ENCODE measurements at places on chromosomes 3 and 15.

DNA sequence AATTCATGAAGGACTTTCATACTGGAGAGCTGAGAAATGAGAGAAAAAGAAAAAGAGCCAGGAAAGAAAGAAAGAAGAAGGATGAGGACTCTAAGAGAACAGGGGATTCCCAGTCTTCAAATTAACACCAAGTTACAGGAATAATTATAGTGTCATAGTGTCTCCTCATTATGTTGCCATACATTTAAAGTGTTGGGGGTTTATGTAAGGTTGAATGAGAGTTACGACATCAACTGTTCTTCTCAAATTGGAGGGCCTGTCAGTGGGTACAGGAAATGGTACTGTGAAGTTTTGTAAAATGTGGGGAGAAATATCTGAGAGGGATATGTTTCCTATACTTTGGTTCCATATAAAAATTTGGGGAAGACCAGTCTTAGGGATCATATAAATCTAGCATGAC is 12.3 kb upstream of the CD200 start:
- DNase-seq = no peak

- DNase-seq = no peak
Observed at GRCh38 chr15:79434361-79434760, 2.2 kb downstream of the MINAR1 start.

GRCh38 chr3:18660059-18660458 is 234.9 kb upstream of the SATB1 start:
- DNase-seq = no peak

DNA sequence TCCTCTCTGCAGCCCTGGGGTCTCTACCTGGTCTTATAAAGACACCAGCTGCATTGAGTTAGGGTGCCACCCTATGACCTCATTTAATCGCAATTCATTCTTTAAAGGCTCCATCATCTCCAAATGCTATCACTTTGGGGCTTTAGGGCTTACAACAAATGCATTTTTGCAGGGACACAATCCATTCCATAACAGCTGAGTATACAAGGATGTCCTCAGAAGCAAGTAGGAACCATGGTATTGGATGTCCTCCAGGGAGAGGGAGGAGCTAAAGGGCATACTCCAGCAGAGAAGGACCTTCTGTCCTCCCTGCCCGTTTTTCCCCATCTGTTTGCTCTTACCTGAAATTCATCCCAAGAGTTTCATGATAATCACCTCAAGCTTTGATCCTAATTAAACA is 30.3 kb downstream of the UMPS start:
- no peak for DNase-seq

DNA sequence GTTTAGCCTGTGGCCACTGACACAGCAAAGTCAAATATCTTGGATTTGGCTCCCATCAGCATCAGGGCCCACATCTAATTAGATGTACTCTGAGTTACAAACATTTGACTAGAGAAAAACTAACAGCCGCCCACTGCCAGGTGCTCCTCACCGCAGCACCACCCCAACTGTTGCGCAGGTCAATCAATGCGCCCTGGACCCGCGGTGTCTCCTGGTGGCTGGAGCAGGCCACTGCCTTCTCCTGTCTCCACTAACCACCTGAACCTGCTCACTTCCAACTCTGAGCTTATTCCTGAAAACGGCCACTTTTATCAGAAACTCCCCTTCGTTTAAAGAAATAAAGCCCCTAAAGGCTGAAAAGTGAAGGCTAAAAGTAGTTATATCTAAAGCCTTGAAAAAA is 4.3 kb downstream of the RIOX2 start:
- DNase-seq = no peak

DNA sequence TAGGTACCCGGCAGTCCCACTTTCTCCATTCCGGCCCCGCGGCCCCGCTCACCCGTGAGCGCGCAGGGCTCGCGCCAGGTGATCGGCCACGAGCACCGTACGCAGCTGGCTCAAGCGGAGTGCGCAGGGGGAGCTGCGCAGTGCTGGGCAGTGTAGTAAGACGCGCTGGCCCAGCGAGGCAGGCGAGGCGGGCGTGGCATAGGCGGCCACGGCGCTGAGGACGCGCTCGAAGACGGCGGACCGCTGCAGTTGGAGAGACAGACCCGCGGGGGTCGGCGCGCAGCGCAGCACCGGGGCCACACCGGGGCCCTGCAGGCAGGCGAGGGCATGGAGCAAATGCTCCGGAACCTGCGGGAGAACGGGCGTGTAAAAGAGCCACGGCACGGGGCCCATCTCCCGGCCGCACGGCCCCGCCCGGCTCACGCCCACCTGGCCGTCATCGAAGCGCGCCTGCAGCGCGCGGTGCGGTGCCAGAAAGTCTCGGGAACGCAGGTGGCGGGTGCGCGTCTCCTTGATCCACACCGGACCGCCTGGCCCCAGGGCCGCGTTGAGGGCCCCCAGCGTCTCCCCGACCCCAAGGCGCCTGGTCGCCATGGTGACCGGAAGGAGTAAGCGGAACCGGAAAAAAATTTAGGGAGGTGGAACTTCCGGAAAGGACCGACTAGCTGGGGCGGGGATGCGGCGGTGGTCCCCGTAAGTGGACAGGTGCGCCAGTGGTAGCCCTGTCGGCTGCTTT is at the start of gene DALRD3:
DALRD3 (minus strand) TSS at position 610 of the 736 bp plus-strand sequence; CDS start at position 594, 16 bp downstream.
- peak; percentile 59 for DNase-seq

GRCh38 chr3:184200825-184201224 is 14.8 kb downstream of the ABCF3 start:
- no peak for DNase-seq

DNA sequence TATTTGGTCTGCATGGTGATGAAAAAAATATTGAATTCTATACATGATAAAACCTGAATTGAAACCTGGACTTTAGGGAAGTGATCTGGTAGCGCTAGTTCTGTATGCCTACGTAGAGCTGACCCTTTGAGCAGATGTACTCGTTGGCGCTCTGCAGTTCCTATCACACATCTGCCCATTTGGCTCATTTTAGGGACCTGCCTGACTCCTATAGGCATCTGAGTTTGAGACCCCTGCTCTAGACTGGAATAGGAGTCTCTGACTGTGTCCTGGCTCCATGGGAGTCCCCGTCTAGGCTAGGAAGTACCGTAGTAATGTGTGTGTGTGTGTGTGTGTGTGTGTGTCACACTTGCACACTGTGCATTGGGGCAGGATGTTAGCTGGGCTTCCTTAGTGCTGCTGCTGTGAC is 21.2 kb downstream of the STARD5 start:
- no peak for DNase-seq

DNA sequence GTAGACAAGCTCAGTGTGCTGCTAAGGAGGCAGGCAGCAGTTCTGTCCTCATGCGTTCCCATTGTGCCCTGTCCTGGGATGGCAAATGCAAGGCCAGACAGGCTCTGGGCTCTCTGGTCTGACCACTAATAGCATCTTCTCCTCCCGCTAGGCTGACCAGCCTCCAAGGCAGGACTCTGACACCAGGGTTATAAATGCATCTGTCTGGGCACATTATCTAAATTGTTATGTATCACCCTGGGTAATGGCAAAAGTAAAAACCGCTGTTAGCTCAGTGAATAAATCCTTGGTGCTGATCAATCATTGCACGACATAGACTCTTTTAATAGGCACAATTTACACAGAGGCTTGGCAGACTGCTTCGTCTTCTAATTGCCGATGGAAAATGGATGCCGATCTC is 85.6 kb downstream of the CLSTN2 start:
- DNase-seq = no peak

DNA sequence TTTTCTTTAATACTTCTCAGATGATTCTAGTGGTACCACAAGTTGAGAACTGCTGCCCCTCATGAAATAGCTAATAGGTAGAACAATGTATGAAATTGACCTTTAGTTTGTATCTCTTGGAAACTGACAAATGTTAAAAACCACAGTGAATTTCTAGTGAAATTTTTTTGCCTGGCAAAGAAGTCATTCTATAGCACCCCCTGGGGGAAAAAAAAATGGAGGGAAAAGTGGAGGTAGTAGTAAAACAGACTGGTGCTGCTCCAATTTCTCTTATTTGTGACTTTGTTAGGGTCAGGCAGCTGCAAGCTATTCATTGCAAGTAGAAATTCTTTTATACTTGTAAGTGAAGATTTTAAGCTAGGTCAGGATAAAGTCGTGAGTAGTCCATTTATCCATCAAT is 605.0 kb downstream of the NLGN1 start:
- DNase-seq = no peak

DNA sequence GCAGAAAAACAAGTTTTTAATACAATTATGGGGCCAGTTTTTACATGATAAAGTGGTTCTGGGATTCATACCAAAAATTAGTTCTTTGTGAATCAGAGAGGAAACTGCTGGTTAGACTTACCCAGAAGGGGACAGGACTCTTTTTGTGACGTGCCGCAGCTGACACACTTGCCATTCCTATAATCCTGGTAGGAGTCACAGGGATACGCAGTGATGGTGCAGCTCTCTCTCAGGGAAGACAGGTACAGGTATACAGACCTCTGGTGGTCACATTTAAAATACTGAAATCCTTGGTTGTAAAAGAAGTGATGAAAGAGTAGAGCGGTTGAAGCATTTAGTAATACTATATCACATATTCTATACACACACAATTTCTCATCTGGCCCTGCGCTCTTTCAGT is 20.2 kb upstream of the TMEM41A start:
- DNase-seq = no peak

DNA sequence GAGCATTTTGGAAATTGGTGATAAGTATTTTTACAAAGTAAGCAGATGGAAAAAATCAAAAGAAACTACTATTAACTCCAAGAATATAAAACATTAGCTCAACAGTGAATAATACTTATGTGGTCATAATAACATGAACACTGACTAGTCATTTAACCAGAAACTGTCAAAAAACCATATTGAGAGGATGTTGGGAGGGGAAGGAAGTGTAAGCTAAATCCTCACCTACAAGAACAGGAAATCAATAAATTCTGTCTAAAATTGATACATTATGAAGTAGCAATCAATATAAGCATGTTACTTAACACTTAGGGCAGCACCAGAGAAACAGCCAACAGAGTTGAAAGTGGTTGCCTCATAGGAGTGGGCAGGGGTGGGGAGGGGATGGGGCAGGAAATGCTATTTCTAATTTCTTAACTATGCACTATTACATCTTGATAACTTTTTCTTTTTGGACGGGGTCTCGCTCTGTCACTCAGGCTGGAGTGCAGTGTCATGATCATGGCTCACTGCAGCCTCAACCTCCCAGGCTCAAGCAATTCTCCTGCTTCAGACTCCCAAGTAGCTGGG is 41.7 kb downstream of the CCR3 start:
- peak; percentile 56 for DNase-seq

GRCh38 chr3:102481050-102481449 is 46.2 kb downstream of the ZPLD1 start:
- DNase-seq = no peak

GRCh38 chr3:126064627-126065258 is 19.2 kb downstream of the SLC41A3 start:
- DNase-seq = no peak

DNA sequence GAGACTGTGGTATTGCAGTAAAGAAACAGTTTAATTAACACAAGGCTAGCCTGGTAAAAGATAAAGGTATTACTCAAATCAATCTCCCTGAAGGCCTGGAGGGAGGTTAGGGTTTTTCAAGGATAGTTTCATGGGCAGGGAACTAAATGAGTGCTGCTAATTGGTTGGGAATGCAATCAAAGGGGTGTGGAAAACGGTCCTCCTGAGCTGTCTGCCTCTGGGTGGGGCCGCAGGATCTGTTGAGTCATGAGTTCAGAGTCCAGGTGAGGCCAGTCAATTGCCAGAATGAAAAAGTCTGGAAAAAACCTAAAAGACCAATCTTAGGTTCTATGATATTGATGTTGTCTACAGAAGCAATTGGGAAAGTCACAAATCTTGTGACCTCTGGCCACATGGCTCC is 293.2 kb downstream of the MCTP2 start:
- no peak for DNase-seq

GRCh38 chr3:156617145-156617544 is 57.2 kb upstream of the TIPARP start:
- DNase-seq = no peak

DNA sequence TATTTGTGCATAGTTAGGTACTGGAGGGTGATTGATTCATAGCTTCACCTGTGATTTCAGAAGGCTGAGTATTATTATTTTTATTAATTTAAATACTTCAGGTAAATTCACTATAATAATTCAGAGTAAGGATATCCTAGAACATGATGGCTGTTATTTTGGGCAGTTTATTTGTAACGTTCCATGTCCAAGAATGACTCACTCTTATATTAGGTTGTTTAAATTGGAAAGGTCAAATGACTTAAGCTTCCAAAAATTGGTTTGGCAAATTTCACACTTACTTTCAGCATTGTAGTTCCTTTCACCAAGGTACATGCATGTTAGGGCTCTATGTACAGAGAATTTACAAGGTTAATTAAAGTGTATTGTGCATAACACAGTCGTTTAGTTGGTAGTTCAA is 120.2 kb downstream of the EPHA3 start:
- DNase-seq = no peak

DNA sequence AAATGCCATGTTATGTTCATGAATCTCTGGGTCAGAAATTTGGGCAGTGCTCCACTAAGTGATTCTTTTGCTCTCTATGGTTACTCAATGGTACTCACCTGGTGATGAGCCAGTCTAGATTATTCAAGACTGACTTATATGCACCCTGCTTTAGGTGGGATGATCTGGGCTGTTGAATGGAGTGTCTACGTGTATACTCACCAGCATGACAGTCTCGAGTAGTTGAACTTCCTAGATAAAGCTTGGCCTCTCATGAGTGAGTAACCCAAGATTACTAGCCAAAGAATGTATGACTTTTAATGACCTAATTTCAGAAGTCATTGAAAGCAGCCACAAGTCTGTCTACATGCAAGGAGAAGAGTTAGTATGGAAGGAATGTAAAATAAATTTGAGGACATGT is 77.5 kb upstream of the CADM2 start:
- no peak for DNase-seq

GRCh38 chr3:25120665-25121064 is 307.4 kb upstream of the RARB start:
- no peak for DNase-seq

DNA sequence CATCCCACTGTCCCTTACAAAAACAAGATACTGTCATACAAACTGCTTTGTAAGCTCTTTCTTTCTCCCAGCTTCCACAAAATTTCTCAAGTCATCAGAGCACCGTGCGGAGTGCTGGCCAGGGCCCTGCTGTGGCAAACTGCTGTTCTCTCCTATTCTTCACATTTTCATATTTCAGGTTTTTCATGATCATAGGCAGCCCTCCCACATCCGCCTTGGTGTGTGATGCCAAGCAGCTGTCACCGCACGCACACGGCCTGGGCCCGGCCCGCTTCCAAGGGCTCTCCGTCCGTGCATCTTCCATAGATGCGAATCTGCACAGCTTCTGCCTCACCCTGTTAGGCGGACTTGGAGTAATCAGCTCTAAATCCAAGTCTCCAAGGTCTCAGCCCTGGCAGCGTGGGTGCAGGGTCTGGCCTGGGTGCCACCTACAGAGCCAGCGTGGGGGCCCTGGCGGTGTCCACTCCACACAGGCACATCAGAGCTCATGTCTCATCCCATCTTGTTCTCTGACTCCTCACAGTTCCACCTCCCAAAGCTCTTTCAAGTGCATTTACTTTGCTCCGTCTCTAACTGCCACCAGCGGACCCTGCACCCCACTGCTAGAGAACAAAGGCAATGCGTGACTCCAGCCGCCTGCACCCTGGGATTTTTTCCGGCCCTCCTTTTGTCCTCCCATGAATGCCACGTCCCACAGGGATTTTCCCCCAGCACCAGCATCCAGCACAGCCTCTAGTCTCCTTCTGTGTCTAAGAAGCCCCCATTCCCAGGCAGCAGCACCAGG is 27.2 kb downstream of the CYFIP1 start:
- no peak for DNase-seq
